ENCODE measurements at places on chromosomes 6 and 20. TPM values are rescaled to one million over a fixed set of nuclear protein-coding genes. Genes with fewer than 3 reads are reported as not detected.

The MLIP gene
- total RNA-seq: not detected

The CGA gene
- total RNA-seq: not detected

The OR5V1 gene
- not detected for total RNA-seq

The TCP11 gene
- total RNA-seq: not detected

The TMEM244 gene
- not detected for total RNA-seq

GRCh38 chr6:113065611-113066010, 718.5 kb downstream of the RFPL4B start:
- no peak overlapping the region for H3K4me3 ChIP-seq
- no peak overlapping the region for H3K27ac ChIP-seq
- no peaks in the 10 kb centered on the region for H3K36me3 ChIP-seq
- no peak for DNase-seq
- H3K27me3 ChIP-seq: no peaks in the 10 kb centered on the region
- H3K4me1 ChIP-seq: no peaks in the 10 kb centered on the region

DNA sequence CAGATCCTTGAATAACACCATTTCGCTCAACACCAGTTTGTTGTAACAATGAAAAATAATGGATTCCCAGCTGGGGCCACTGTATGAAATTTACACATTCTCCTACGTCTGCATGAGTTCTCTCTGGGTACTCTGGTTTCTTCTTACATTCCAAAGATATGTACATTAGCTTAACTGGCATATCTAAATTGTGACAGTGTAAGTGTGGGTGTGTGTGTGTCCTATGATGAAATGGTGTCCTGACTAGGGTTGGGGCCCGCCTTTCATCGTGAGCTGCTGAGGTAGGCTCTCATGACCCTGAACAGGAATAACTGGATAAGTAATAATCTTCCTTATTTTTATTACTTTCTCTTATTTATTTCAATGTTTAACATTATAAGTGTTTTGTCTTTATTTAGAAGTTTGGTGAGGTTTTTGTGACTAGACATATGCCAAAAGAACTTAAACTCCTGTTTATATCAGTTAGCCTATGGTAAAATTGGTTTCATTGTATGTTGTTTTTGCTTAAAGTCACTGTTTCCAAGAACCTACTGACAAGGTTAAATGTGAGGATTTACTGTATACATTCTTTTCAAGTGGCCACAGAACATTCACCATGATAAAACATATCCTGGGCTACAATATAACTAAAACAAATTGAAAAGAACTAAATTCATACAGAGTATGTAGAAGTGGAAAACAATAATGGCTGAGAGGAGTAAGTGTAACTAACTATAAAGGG, 42.4 kb downstream of the RBL1 start:
- H3K4me3 ChIP-seq: no peak overlapping the region
- H3K36me3 ChIP-seq: peaks cover 73% of the 10 kb centered on the region
- DNase-seq: no peak
- no peaks in the 10 kb centered on the region for H3K27me3 ChIP-seq

DNA sequence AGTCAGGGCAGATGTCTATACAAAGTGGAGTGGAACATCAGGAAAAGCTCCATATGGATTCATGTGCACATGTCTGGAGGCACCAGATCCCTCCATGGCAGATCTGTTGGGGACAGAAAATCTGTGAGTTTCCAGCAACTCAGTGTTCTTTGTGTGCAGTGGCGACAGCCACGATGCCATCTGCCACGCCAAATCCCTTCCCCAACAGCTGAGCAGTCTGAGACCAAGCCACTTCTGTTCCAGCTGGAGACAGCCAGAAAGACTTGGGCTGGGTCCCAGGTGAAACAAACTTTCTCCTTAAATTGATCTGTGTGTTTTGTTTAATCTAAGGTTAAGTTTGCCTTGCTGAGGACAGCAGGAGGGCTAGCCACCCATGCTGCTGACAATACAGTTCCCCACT, 22.9 kb downstream of the FKBP1A start:
- no peaks in the 10 kb centered on the region for H3K27me3 ChIP-seq
- H3K4me3 ChIP-seq: no peak overlapping the region
- peaks cover 73% of the 10 kb centered on the region for H3K36me3 ChIP-seq
- DNase-seq: peak; percentile 57
- H3K4me1 ChIP-seq: peaks cover 54% of the 10 kb centered on the region

GRCh38 chr6:125571207-125571755, 178.2 kb upstream of the HEY2 start:
- DNase-seq: no peak
- H3K4me3 ChIP-seq: no peak overlapping the region
- no peaks in the 10 kb centered on the region for H3K4me1 ChIP-seq
- H3K27me3 ChIP-seq: peaks cover 5% of the 10 kb centered on the region
- H3K36me3 ChIP-seq: no peaks in the 10 kb centered on the region

GRCh38 chr6:6543181-6543879, 45.2 kb upstream of the LY86 start:
- DNase-seq: no peak
- peaks cover 85% of the 10 kb centered on the region for H3K27me3 ChIP-seq
- H3K27ac ChIP-seq: no peak overlapping the region
- H3K36me3 ChIP-seq: no peaks in the 10 kb centered on the region

DNA sequence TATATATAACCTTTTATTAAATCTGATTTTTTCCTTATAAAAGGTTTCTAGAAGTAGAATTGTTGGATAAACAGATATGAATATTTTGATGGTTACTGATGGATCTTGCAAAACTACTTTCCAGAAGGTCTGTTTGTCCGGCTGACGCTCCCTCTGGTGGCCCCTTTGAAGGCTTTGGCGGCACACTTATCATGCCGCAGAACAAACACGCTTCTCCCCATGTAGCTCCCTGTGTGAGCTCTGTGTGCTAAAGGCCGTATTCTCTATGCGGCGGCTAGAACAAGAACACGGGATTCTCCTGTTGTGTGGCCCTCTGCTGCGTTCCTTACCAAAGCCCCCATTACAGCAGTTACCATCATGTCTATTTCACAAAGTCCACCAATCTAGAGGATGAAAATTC, 30.0 kb downstream of the PPP1R3G start:
- no peak overlapping the region for H3K4me3 ChIP-seq
- no peaks in the 10 kb centered on the region for H3K4me1 ChIP-seq
- no peaks in the 10 kb centered on the region for H3K36me3 ChIP-seq
- no peaks in the 10 kb centered on the region for H3K27me3 ChIP-seq

DNA sequence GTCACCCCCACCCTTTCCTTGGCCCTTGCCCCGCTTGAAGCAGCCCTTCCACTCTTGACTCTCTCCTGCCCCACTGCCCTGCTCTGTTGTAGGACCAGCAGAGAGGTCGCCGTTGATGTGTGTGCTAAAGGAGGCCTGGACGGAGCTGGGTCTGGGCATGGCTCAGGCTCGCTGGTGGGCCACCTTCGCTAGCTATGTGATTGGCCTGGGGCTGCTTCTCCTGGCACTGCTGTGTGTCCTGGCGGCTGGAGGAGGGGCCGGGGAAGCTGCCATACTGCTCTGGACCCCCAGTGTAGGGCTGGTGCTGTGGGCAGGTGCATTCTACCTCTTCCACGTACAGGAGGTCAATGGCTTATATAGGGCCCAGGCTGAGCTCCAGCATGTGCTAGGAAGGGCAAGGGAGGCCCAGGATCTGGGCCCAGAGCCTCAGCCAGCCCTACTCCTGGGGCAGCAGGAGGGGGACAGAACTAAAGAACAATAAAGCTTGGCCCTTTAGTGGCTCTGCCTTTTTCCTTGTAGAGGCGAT, 3.0 kb downstream of the SMPD2 start:
- DNase-seq: no peak
- peaks cover 35% of the 10 kb centered on the region for H3K4me1 ChIP-seq
- H3K27ac ChIP-seq: no peak overlapping the region
- H3K27me3 ChIP-seq: no peaks in the 10 kb centered on the region
- H3K36me3 ChIP-seq: peaks cover 45% of the 10 kb centered on the region

DNA sequence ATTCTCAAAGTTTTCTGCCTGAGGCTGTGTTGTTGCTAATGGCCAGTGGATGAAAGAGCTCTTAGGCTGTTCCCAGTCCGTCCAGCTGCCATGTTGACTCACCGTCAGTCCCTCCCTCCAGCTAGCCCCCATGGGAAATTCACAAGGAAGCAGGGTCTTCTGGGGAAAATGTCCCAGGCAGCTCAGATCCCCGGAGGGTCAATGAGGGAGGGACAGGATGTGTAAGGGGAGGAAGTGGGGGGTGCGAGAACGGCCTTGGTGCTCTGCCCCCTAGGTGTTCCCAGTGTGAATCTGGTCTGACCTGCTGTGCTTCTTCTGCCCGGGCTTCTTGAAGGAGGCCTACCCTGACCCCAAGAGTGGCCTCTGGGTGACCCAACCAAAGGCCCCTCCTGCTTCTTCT, 65.9 kb downstream of the CEBPB start:
- peaks cover 12% of the 10 kb centered on the region for H3K27me3 ChIP-seq
- no peak for DNase-seq
- peaks cover 12% of the 10 kb centered on the region for H3K4me1 ChIP-seq
- H3K4me3 ChIP-seq: no peak overlapping the region
- no peak overlapping the region for H3K27ac ChIP-seq
- H3K36me3 ChIP-seq: no peaks in the 10 kb centered on the region

- peaks cover 1% of the 10 kb centered on the region for H3K4me1 ChIP-seq
- no peak for DNase-seq
- no peaks in the 10 kb centered on the region for H3K36me3 ChIP-seq
These were observed 66.4 kb upstream of the BHLHE23 start for GRCh38 chr20:63072991-63073737.

DNA sequence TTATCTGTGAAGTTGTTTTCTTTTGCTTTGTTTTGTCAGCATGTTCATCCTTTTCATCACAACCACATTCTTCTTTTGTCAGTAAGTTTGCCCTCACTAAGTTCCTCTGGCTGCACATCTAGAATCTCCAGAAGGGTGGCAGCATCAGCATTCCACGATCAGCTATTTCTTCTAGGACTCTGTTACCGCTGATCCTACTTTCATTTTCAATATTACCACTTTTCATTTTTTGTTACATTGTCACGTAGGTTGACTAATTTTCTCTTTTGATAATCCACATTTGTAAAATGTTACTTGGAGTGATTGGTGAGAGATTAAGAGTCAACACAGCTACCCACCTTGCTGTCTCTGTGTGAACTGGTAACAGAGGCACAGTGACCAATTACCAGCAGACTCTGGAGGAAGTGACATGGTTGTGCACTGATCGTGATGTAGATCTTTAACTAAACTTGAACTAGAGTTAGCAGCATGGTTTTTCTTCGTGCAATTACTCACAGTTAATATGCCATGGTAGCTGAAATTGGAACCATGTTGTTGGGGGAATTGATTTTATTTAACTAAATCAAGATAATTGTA, 307.9 kb upstream of the SLC35B3 start:
- H3K36me3 ChIP-seq: no peaks in the 10 kb centered on the region
- H3K4me1 ChIP-seq: peaks cover 1% of the 10 kb centered on the region
- no peak overlapping the region for H3K27ac ChIP-seq

GRCh38 chr6:18985061-18985460, 597.9 kb downstream of the RNF144B start:
- H3K4me3 ChIP-seq: no peak overlapping the region
- DNase-seq: no peak
- H3K4me1 ChIP-seq: no peaks in the 10 kb centered on the region
- H3K27ac ChIP-seq: no peak overlapping the region
- H3K36me3 ChIP-seq: no peaks in the 10 kb centered on the region

- H3K27ac ChIP-seq: no peak overlapping the region
- no peaks in the 10 kb centered on the region for H3K27me3 ChIP-seq
- no peaks in the 10 kb centered on the region for H3K4me1 ChIP-seq
- no peaks in the 10 kb centered on the region for H3K36me3 ChIP-seq
These were observed 792.0 kb downstream of the MAFB start for GRCh38 chr20:39897058-39897457.

DNA sequence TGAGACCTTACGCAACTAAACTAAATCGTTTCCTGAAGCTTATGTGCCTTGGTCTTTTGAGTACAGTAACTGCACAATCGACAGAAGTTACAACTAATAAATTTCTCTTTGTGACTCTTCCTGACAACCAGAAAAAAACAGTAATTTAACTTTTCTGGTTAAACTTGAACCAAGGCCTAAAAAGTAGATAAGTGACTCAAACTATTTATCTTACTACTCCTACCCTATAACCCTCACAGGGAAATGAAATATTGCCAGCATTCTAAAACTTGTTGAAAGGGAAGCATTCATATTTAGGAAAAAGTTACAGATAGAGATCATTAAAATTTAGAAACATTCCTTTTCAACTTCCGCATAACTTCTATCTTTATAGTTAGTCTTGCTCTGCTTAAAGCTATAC, 1034.4 kb downstream of the EYS start:
- H3K4me3 ChIP-seq: no peak overlapping the region
- H3K4me1 ChIP-seq: no peaks in the 10 kb centered on the region
- H3K27me3 ChIP-seq: no peaks in the 10 kb centered on the region
- no peak for DNase-seq

DNA sequence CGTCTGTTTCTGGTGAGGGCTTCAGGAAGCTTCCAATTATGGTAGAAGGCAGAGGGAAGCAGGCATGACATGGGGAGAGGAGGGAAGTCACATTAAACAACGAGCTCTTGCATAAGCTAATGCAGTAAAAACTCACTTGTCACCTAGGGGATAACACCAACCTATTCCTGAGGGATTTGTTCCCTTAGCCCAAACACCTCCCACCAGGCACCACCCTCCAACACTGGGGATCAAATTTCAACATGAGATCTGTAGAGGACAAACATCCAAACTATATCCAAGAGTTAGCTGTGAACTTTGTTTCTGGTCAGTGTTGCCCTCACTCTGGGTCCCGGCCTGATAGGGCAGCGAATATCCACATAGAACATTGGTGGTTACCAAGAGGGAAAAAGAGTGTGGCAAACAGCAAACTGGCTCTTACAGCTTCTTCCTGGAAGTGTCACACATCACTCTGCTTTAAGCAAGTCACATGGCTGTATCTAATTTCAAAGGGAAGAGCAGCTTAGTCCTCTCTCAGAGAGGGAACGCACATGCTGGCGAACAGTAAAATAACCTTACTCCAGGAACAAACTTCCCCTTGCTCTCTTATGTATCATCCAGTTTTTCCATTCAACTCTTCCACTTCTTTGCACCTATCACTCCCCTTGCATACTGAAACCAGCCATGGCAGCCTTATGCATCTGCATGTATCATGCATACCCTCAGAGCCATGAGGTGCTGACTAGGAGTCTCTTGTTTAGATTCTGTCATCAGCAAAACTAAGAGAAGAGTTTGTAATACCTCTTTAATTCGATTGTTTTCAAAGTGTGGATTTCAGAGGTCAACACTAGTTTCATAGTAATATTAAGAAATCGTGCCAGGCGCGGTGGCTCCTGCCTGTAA, 4.8 kb upstream of the MOCS1 start:
- H3K4me1 ChIP-seq: no peaks in the 10 kb centered on the region
- no peak for DNase-seq
- H3K4me3 ChIP-seq: no peak overlapping the region

DNA sequence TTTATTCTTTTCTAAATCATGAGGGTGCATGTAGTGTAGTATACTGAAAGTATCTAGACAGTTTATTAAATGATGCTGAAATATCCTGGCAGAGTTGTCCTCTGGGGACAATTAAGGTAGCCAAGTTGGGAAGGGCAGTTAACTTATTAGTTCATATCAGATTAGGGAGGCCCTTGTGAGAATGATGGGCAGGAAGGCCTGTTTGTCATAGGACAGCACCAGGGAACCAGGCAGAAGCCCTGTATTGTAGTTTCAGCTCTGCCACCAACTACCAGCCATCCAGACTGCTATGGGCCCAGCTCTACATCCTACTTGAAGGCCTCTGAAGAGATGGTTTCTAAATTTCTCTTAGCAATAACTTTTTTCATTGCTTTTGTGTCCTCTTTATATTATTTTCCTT, 4.0 kb downstream of the MYLIP start:
- H3K36me3 ChIP-seq: peaks cover 35% of the 10 kb centered on the region
- peaks cover under 1% of the 10 kb centered on the region for H3K27me3 ChIP-seq
- peak overlapping the region; percentile 71 for H3K4me3 ChIP-seq
- peaks cover 61% of the 10 kb centered on the region for H3K4me1 ChIP-seq
- peak; percentile 67 for DNase-seq

All from activated CD4-positive, alpha-beta T cell treated with anti-CD3 and anti-CD28 coated beads, Interleukin-2, amount 10 ng/mL, durations not matched to agents 24 days and 14 days (primary cell).